ENCODE measurements at places on chromosomes 6 and 20. TPM values are rescaled to one million over a fixed set of nuclear protein-coding genes. Genes with fewer than 3 reads are reported as not detected.

Gene BPIFB3
- not detected for total RNA-seq

Gene CNR1
- total RNA-seq = 25.5 TPM

Gene RBPJL
- total RNA-seq = not detected

Gene FOXS1
- 13.9 TPM for total RNA-seq

Gene DOK5
- 8.3 TPM for total RNA-seq

- no peak for DNase-seq
Observed at GRCh38 chr6:107540465-107540857, 50.5 kb downstream of the SOBP start.

- no peak for DNase-seq
Observed at GRCh38 chr6:23174781-23175361, 605.5 kb downstream of the HDGFL1 start.

DNA sequence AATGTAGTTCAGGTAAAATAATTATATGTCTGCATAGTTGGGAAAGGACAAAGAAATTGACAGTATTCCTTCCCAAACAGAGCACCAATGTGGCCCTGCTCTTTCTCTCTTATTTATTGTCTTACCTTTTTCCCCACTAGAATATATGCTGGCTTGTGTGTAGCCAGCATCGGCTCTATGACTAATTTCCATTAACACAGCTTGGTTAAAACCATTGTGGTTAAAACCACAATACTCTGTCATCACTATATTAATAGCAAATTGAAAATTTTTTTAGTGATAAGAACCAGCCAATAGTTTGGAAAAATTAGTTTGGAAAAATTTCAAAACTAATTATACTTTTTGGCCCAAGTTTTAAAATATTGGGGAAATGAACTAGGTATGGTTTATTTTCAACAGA lies 535.1 kb downstream of the UTRN start:
- DNase-seq = no peak

DNA sequence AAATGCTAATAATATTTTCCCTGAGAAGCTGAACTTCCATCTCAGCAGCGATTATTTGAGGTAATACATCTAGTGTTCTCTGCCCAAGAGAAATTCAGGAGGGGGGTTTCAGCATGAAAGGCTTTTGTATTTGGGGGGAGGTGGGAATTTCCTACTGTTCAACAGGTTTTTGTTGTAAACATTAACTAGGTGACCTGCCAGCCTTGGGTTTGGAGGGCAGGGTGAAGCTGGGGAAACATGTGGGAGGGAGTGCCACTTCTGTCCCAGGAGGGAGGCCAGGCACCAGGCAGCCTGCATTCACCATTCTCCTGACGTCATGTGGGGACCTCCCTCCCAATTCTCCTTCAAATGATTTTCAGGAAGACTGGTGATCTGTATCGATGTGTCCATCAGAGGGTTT lies 37.7 kb upstream of the PKHD1 start:
- DNase-seq = no peak

- DNase-seq = no peak
Observed at GRCh38 chr6:33392595-33392948, 949 bp downstream of the KIFC1 start.
